ENCODE measurements at places on chromosomes 16 and 17.

DNA sequence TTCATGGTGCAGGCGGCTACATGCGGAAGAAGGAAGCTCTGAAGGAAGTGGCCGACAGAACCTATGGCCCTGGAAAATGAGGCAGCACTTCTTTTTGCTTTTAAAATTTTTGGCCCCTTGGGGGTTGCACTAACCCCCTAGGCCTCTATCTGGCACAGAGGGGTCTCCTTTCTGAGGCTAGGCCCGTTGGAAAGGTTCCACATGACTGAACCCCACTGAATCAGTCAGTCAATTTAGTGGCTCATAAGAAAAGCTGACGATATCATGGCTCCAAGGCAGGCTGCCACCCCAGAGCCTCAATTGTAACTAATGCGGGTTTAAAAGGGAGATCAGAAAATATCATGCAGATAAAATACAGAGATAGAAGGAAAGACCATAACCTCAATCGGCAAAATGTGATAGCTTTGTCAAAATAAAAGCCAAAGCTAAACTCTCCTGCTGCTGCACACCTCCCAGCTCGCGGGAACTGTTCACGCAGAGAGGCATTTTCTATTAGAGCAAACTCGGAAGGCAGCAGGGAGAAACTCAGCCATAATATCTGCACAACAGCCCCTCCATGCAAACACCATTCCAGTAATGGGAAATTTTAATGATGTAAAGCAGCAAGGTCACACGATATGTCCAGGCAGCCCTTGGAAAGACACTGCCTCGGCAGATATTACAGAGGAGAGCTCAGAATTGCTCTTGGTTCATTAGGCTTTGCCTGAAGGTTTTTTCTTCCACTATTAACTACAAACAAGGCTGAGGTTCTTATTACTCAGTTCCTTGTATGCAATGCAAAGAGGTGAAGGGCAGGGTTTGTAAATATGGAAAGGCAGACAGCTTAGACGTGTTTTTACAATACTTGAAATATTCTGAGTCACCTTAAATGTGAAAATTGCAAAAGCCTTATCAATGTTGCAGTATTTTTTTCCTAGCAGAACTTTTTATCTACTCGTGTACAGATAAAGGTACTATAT lies 200.4 kb upstream of the PMFBP1 start:
- no peak for DNase-seq

GRCh38 chr17:57379237-57379894 lies 123.0 kb downstream of the MSI2 start:
- DNase-seq = no peak

GRCh38 chr17:66932311-66932710 lies 32.2 kb upstream of the CACNG4 start:
- DNase-seq = no peak

- DNase-seq = no peak
These were observed 2.7 kb downstream of the TBX6 start for GRCh38 chr16:30088832-30089624.

DNA sequence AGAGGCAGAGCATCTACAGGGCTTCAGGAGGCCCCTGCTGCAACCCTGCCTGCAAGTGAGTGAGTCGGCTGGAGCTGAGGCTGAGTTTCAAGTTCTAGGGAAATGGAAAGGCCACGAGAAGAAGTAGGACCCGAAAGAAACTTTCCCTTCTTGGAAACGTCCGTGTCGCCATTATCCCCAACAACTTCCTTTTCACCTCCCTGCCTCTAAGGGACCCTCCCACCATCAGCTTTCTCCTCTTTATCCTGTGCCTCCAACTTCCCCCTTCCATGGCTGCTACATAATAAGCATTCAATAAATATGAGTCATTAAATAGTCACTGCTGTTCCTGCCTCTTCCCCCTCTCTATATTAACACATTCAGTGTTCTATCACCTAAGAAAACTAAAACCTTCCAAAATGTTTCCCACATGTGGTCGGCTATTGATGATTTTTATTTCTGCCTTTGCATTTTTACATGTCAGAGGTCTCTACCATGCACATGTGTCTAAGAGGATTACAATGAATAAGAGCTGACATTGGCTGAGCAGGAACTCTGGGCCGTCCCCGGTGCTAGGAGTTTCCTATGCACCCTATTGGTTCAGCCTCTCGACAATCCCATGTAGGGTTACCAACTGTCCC lies 115.9 kb upstream of the TNRC6C start:
- no peak for DNase-seq

DNA sequence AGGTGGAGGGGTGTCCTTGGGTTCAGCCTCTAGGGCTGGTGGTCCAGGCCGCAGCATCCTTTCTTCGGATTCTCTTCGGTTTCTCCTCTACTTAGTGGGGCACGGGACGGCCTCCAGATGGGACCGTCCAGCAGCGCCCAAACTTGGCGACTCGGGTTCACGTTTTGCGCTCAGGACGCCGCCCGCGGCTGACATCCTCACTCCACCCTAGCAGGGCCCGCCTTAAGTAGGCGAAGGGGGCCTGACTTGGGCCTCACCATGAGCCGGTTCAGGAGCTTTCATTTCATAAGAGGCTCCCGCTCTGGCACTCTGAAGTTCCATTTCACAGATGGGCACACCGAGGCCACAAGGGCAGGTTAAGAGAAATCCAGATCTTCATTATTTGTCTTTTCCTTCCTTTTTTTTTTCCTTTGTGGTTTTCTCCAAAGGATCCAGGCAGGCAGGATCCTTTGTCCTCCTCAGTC lies 141.2 kb downstream of the SEC14L1 start:
- DNase-seq = no peak

GRCh38 chr17:27408891-27409290 lies 47.4 kb upstream of the KSR1 start:
- no peak for DNase-seq

All from glomerular endothelial cell (primary cell).